ENCODE measurements at places on chromosomes 3 and 15.

- H3K27me3 ChIP-seq, result no peaks in the 10 kb centered on the region
- peak overlapping the region; percentile 93 for H3K27ac ChIP-seq
- no peak for DNase-seq
- H3K36me3 ChIP-seq, result peaks cover 32% of the 10 kb centered on the region
- H3K4me3 ChIP-seq, result no peak overlapping the region
- H3K4me1 ChIP-seq, result peaks cover 23% of the 10 kb centered on the region
Observed at GRCh38 chr15:98955331-98955730, 52.3 kb downstream of the PGPEP1L start.

DNA sequence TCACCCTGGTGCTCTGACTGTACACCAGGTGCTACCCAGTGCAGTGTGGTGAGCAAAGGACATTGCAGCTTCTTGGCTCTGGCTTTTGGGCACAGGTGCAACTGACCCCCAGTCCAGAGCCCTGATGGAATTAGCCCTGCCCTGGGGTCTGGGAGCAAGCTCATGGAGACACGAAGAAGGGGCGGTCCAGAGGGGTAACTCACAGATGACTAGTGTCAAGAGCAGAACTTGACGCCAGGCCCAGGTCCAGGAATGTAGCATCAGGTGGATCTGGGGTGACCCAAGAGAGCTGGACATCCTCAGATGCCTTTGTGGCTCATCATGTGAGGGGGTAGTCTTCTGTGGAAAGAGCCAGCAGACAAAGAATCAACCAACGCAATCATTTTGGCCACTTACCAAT lies 88.9 kb downstream of the ASB7 start:
- H3K27me3 ChIP-seq, result no peaks in the 10 kb centered on the region
- H3K27ac ChIP-seq, result no peak overlapping the region
- H3K36me3 ChIP-seq, result no peaks in the 10 kb centered on the region
- no peak for DNase-seq
- no peak overlapping the region for H3K4me3 ChIP-seq

DNA sequence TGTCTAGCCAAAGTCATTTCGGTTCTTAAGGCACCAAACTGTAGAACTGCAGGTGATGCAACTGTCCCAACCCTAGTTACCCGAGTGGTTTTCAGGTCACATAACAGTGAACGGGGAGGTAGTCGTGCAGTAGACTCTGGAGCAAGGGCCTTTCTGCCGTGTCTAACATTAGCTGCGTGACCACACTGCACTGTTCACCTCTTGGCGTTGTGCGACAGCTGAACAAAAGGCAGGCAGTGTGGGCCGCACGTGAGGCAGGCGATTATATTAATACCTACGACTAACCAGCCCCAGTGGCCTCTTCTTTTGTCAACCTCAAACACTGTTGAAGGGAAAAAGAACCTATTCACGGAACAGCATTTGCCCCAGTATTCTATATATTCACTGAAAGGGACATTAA lies 2.8 kb downstream of the LRRN1 start:
- H3K4me1 ChIP-seq, result no peaks in the 10 kb centered on the region
- H3K27ac ChIP-seq, result no peak overlapping the region
- DNase-seq, result no peak
- no peak overlapping the region for H3K4me3 ChIP-seq
- H3K27me3 ChIP-seq, result no peaks in the 10 kb centered on the region
- H3K36me3 ChIP-seq, result no peaks in the 10 kb centered on the region

DNA sequence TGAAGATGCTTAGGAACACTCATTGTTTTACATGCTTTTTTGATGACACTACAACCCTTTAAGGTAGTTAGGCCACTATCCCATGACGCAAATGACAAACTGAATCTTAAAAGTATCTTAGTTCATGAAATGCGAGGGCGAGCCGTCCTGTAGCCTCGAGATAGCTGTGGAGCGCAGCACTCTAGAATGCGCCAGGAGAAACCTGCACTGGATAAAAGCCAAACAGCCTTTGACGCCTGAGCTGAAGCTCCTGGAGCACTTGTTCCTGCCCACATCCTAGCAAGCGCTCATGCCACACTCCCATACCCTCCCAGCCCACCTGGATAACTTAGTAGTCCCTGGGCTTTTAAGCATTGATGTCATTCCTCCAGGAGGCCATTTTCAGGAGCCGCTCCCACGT lies 516.9 kb downstream of the GABRG3 start:
- H3K36me3 ChIP-seq, result no peaks in the 10 kb centered on the region
- H3K4me1 ChIP-seq, result no peaks in the 10 kb centered on the region
- H3K27ac ChIP-seq, result no peak overlapping the region

- DNase-seq, result no peak
- no peaks in the 10 kb centered on the region for H3K36me3 ChIP-seq
- H3K27me3 ChIP-seq, result no peaks in the 10 kb centered on the region
- no peak overlapping the region for H3K4me3 ChIP-seq
Observed at GRCh38 chr3:43316783-43317460, 30.6 kb downstream of the SNRK start.

GRCh38 chr15:45110256-45110820 lies 3.6 kb downstream of the DUOX2 start:
- peaks cover 8% of the 10 kb centered on the region for H3K27me3 ChIP-seq
- H3K4me1 ChIP-seq, result peaks cover 10% of the 10 kb centered on the region
- no peaks in the 10 kb centered on the region for H3K36me3 ChIP-seq
- no peak overlapping the region for H3K27ac ChIP-seq
- DNase-seq, result no peak
- no peak overlapping the region for H3K4me3 ChIP-seq

- H3K36me3 ChIP-seq, result no peaks in the 10 kb centered on the region
- H3K27me3 ChIP-seq, result no peaks in the 10 kb centered on the region
- no peaks in the 10 kb centered on the region for H3K4me1 ChIP-seq
- H3K4me3 ChIP-seq, result no peak overlapping the region
- no peak for DNase-seq
Observed at GRCh38 chr15:67319961-67320360, 65.4 kb downstream of the IQCH start.

GRCh38 chr15:99844150-99844549 lies 110.9 kb upstream of the LYSMD4 start:
- no peaks in the 10 kb centered on the region for H3K27me3 ChIP-seq
- H3K27ac ChIP-seq, result no peak overlapping the region
